ENCODE measurements at places on chromosomes 3 and 15. TPM values are rescaled to one million over a fixed set of nuclear protein-coding genes. Genes with fewer than 3 reads are reported as not detected.

- no peak for DNase-seq
These were observed 191.9 kb upstream of the LINGO1 start for GRCh38 chr15:77824361-77825251.

- DNase-seq, result no peak
These were observed 127.8 kb downstream of the EPHB1 start for GRCh38 chr3:134922866-134923265.

Gene HTR3E
- total RNA-seq, result not detected

Gene TSEN2
- total RNA-seq, result 17.8 TPM

Gene CDCP1
- 14.0 TPM for total RNA-seq

Gene PRSS50
- under 0.01 TPM for total RNA-seq

GRCh38 chr3:24886501-24886900, 391.9 kb upstream of the THRB start:
- no peak for DNase-seq

DNA sequence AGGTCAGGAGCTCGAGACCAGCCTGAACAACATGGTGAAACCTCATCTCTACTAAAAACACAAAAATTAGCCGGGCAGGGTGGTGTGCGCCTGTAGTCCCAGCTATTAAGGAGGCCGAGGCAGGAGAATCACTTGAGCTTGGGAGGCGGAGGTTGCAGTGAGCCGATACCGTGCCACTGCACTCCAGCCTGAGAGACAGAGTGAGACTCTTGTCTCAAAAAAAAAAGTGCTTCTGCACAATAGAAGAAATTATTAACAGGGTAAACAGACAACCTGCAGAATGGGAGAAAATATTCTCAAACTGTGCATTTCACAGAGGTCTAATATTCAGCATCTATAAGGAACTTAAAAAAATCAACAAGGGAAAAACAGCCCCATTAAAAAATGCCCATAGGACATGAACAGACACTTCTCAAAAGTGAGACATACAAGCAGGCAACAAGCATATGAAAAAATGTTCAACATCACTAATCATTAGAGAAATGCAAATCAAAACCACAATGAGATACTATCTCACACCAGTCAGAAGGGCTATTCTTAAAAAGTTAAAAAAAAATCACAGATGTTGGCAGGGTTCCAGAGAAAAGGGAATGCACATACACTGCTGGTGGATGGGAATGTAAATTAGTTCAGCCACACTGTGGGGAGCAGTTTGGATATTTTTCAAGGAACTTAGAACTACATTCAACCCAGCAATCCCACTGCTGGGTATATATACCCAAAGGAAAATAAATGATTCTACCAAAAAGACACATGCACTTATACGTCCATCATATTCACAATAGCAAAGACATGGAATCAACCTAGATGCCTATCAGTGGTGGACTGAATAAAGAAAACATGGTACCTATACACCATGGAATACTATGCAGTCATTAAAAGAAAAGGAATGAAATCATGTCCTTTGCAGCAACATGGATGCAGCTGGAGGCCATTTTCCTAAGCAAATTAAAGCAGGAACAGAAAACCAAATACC, 75.5 kb downstream of the MSL2 start:
- peak; percentile 11 for DNase-seq

DNA sequence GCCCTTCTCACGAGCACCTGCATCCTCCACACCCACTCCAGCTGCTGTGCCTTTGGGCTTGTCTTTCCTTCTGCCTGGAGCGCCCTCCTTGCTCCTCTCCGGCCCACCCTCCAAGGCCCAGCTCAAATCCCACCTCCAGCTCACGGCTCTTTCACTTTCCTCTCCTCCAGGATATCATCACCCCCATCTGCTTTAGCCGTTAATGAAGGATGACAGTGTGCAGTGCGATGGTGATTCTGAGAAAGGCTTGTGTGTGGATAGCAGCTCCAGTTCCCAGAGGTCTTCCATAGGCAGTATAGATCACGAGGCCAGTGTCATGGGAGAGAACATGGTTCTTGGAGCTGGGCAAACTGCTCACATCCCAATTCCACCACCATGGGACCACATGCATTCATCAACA, 237.4 kb downstream of the TLE3 start:
- no peak for DNase-seq

Gene GOLGA8K
- total RNA-seq, result 1.9 TPM

Gene TIGIT
- not detected for total RNA-seq
